NCI-H226 (cell line): ENCODE measurements at places on chromosomes 1 and 21.

DNA sequence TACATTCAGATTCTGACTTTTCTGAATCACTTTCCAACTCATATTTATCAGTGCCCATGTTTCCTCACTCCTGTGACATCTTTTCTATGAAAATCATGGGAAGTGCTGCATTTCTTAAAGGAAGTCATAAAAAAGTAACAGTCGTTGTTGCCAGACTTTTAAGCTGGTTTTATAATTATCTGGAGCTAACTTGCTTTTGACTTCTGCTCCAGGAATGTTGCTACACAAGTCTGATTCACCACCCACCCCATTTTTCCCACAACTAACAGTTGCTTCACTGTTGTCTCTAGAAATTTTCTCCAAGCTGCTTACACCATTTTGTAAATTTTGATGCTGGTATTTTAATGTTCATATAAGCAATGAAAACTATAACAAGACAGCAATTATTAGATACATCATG is 12.2 kb downstream of the FCRLB start:
- peak; percentile 59 for DNase-seq

DNA sequence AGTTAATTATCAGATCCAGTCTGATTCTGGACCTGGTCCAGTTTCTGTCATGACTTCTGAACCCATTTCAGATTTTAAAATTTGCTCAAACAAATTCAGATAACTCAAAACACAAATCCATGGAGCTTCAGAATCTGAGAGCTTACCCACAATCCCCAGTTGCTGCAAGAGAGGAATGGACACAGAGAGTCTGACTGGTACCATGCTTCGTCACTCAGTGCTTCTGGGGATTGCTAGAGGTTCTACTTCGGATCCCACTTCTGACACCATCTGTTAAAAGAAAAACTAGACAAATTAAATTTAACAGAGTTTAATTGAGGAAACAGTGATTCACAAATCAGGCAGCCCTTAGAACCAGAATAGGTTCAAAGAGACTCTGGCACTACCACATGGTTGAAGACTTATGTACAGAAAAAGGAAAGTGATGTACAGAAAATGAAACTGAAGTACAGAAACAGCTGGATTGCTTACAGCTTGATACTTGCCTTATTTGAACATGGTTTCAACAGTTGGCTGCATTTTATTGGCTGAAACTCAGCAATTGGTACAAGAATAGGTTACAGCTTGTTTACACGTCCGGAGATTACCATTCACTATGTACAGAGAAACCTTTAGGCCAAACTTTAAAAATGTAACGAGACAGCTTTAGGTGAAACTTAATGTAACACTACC is 60.7 kb upstream of the TEKT2 start:
- DNase-seq: no peak

- DNase-seq: no peak
Observed at GRCh38 chr21:16420031-16420724, 690.4 kb downstream of the USP25 start.

GRCh38 chr21:34635307-34635706 is 20.4 kb upstream of the RCAN1 start:
- DNase-seq: no peak

GRCh38 chr1:89624314-89624713 is 8.6 kb upstream of the LRRC8C start:
- no peak for DNase-seq

DNA sequence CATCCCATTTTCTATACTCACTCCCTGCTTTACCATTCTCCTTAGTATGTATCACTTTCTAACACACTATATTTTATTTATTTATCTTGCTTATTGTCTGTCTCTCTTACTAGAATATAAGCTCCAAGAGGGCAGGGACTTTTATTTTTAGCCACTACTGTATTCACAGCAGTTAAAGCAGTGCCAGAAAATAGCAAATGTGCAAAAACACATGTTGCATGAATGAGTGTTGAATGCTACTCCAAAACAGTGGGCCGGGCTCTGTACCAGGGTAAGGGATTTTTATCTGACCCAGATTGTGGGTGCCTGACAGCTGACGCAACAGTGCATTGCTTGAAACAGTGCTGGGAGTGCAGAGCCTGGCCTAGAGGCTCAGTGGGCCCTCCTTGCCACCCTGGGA is 24.7 kb downstream of the COL16A1 start:
- no peak for DNase-seq

DNA sequence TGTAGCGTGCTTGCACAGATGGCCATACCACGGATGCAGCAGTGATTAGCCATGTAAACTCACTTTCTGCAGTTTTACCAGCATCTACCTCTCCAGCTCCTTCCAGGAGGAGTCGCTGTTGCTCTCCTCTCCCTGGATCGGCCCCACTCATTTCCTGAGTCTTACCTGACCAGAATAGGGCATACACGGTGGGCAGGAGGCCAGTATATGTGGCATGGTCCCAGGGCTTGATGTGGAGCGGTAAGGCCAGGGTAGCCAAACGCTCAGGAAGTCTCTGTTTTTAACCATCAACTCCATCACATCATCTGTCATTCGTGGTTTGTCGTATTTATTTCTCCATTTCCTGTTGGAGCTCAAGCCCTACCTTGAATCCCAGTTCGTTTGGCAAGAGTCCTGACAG is 163.4 kb upstream of the USP24 start:
- DNase-seq: peak; percentile 43

DNA sequence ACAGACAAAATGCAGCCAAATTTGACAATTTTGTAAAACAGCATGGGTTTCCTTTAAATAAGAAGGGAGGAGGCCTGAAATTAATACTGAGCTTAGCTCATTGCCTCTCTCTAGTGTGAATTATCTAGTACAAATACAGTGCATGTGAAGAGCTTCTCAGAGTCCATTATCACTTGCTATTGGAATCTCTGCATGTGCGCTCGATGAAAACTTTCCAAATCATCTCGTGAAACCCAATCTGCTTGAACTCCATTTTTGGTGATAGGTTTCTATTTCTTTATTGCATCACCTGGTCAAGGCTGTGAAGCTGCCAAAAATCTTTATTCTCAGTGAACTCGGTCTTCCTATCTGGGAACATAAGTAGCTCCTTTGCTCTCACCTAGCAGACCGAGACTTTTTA is 49.5 kb upstream of the LYPLAL1 start:
- no peak for DNase-seq

GRCh38 chr1:51669816-51670215 is 52.9 kb downstream of the OSBPL9 start:
- DNase-seq: no peak

DNA sequence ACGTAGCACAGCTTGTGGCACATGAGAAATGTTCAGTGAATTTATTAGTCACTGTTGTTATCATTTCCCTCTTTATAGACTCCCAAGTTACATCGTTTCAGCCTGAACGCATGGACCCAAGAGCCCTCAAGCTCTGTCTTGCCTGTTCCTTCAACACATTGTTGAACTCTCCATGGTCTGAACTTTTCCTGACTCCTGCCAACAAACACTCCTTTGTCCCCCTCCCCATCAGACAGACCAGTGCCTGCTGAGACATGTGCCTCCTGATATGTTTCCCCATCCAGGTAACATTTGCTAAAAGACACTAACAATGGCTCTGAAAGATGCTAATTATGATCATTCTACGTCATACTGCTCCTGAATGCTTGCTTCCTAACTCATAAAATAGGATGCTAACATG is 108.7 kb upstream of the NFIA start:
- DNase-seq: no peak

DNA sequence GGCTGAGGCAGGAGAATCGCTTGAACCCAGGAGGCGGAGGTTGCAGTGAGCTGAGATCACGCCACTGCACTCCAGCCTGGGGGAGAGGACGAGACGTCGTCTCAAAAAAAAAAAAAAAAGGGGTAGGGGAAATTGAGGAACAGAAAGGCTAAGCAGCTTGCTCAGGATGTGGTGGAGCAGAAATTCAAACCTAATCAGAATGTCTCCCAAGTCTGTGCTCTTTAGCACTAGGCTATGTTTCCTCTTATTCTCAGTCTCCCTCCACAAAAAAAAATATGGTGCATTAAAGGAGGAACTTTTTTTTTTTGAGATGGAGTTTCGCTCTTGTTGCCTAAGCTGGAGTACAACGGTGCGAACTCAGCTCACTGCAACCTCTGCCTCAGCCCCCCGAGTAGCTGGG is 114.2 kb downstream of the SLC16A1 start:
- DNase-seq: no peak

- peak; percentile 6 for DNase-seq
Observed at GRCh38 chr1:173506437-173506836, 29.3 kb downstream of the PRDX6 start.

DNA sequence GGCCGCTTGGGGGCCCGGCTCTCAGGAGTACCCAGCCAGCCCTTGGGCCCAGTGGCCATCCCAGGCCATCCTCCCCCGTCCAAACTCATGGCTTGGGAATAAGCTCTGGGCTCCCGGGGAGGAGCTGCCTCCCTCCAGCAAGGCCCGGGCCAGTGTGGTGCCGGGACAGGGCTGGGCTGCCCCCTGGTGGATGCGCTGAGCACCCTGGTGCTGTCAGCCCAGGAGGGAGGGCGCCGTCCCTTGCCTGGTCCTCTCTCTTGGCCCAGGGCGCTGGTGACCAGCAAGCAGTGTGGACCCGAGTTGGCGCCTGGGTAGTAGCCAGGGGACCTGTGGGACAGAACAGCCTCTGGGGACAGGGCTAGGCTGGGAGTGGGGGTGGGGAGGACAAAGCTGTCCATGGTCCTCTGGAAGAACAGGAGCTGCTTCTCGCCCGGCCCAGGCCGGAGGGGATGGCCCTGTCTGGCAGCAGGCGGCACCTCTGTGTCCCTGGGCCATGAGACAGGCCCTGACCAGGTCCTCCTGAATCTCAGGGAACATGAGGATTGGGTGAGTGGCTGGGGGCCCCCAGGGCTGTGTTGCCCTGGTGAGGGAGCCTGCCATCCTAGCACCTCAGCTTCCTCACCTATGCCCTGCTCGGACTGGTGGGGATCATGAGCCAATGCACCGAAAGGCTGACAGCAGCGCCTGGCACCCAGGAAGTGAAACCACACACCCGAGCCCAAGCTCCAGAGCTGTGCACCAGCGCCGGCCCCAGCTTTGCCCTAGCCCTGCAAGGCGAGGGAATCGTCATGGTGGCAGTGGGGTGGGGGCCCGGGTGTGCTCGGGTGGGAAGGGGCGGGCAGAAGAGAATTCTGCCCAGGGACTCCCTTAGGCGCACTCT is 9.4 kb downstream of the MORN1 start:
- DNase-seq: peak; percentile 52

DNA sequence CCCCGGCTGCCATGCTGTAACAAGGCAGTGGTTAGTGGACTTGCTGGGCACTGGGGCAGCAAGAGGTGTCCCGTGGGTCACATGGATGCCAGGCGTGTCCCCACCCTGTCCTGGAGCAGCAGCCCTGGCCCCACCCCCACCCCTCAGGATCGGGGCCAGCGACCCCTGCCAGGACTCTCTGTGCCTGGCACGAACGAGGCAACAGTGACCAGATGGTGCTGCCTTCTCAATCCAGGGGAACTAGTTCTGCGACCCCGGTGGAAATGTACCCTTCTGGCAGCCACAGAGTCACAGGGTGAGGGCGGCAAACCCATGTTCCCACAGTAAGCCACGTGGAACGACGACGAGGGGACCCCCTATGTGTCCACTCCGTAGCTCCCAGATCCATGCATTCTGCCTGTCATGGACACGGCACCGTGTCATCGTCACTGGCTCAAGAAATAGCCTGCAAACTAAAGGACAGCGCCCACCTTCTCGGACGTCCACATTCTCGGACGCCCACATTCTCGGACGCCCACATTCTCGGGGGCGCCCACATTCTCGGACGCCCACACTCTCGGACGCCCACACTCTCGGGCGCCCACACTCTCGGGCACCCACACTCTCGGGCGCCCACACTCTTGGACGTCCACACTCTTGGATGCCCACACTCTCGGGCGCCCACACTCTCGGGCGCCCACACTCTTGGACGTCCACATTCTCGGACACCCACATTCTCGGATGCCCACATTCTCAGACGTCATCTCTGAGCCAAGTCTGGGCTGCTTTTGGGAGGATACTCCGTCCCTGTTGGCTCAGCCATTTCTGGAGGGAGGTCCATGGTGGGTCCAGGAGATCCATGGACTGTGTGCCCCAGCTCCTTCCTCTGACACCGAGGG is 19.6 kb upstream of the ACTRT2 start:
- DNase-seq: no peak

GRCh38 chr1:6819246-6820040 is 34.2 kb downstream of the CAMTA1 start:
- DNase-seq: no peak

DNA sequence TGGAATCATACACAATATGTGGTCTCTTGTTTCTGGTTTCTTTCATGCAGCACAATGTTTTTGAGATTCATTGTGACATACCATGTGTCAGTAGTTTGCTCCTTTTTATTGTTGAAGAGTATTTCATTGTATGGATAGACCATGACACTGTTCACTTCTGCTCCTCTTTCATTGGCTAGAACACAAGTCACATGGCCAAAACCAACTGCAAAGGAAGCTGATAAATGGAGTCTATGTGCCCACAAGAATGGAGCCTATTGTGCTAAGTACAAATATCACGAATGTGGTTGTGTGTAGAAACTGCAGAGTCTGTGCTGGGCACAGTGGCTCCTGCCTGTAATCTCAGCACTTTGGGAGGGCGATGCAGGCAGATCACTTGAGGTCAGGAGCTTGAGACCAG is 28.6 kb upstream of the FNBP1L start:
- no peak for DNase-seq

DNA sequence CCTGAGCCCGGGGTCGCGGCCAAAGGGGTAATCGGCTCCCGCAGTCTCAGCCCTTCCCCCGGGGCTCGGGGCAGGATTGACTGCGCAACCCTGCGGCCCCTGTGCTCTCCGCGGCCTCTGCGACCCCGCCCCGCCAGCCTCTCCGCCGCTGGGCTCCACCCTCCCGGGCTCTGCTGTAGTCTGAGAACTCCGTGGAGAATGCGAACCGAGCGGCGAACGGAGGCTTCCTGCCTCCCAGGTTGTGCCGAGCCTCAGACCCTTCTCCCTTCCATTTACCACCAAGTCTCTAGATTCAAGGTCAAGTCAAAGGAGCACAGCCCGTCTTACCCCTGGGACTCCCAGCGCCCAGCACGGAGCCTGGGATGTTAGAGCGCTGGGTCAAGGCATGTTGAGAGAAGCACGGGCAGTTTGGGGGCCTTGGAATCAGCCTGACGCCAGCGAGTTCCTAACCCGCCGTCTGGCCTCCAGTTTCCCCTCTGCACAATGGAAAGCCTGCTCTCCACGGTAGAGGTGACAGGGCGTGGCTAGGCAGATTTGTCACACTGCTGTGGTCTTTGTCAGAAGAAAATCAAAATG is 3.0 kb downstream of the ATP2B4 start:
- no peak for DNase-seq

GRCh38 chr1:185957441-185958363 is 223.5 kb downstream of the HMCN1 start:
- no peak for DNase-seq

DNA sequence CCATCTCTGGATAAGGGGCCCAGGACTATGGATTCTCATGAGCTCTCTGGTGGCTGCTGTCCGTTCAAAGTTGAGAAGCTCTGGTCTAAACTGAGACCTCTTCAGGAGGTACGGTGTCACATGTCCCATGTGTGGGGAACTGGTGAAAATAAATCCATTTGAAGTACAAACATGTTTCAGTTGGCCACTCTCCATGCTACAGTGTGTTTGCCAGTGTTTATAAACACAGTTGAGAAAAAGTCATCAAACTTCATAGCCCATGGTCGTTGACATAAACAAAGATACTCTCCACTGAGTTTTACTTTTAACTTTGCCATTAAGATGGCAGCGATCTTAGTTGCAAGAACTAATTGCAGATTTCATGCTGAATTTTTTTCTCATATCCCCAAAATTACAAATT is 72.8 kb downstream of the PSMG1 start:
- DNase-seq: no peak

GRCh38 chr21:30164796-30165195 is 1.8 kb downstream of the CLDN17 start:
- DNase-seq: no peak

GRCh38 chr1:212537610-212538009 is 71.0 kb upstream of the ATF3 start:
- no peak for DNase-seq

GRCh38 chr1:25907601-25908000 is 1.4 kb upstream of the STMN1 start:
- DNase-seq: no peak
